ENCODE measurements at places on chromosomes 16 and 17. TPM values are rescaled to one million over a fixed set of nuclear protein-coding genes. Genes with fewer than 3 reads are reported as not detected.

The KLHL10 gene
- 0.44 TPM for total RNA-seq

The ANKRD11 gene
- 258 TPM for total RNA-seq

DNA sequence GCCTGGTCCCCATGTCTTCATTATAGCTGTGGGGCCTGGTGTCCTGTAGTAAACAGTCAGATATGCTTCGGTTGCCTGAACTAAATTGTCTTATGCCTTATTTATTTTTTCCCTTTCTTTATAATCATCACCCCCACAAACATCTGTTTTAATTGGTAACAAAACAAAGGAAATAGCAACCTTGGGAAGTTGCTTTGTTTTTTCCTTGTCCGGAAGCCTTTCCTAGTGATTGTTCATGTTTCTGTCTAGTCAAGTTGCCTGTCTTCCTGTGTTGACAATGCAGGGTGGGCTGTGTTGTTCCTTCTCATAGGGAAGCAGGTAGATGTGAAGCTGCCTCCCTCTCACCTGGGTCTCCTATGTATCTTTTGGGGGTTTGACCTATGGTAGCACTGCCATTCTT is 16.7 kb downstream of the PGS1 start:
- no peak for DNase-seq

DNA sequence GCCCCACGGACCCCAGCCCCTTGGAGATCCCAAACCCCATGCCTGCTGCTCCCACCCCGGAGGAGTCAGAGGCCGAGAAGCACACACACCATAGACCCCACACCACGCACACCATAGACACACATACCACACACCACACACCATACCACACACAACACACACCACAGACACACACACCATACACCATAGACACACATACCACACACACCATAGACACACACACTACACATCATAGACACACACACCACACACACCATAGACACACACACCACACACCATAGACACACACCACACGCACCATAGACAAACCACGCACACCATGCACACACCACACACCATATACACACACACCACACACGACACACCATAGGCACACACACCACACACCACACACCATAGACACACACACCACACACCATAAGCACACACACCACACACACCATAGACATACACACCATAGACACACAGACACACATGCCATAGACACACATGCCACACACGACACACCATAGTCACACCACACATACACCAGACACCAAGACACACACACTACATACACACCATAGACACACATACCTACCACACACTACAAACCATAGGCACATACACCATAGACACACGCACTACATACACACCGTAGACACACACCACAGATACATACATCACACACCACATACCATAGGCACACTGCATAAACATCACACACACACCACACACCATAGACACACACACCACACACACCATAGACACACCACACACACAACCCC is 11.3 kb downstream of the TBC1D16 start:
- no peak for DNase-seq

- DNase-seq = no peak
Observed at GRCh38 chr16:47904691-47905090, 251.1 kb downstream of the ABCC12 start.

The PRSS8 gene
- total RNA-seq = 17.0 TPM

The RAB34 gene
- total RNA-seq = 82.9 TPM

- no peak for DNase-seq
Observed at GRCh38 chr17:32536736-32537643, 50.2 kb downstream of the CDK5R1 start.

The PIPOX gene
- 2.8 TPM for total RNA-seq

DNA sequence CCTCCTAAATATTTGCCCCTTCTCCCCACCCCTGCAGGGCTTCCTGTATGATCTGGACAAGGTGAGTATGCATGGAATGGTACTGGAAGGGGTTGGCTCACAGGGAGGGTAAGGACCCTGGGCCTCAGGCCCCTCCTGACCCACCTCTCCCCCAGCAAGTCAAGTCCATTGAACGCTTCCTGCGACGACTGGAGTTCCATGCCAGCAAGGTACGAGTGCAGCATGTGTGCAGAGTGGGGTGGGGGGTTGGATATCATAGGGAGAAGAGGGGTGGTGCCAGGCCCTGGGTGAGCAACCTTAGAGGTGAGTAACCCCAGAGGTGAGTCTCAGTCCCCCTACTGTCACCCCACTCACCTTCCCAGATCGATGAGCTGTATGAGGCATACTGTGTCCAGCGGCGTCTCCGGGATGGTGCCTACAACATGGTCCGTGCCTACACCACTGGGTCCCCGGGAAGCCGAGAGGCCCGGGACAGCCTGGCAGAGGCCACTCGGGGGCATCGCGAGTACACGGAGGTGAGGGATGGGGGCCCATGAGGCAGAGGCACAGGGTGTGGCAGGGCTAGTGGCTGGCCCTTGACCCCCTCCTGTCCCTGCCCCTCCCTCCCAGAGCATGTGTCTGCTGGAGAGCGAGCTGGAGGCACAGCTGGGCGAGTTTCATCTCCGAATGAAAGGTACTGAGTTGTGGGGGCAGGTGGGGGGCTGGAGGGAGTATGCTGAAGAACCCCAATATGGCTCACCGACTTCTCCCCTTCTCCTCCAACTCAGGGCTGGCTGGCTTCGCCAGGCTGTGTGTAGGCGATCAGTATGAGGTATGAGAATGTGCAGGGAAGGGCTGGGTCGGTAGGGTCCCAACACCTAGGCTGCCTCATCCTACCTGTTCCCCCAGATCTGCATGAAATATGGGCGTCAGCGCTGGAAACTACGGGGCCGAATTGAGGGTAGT is 11.3 kb downstream of the RIPOR1 start:
- DNase-seq = no peak

The TNFRSF13B gene
- 0.83 TPM for total RNA-seq
